Aortic smooth muscle cell (primary cell): ENCODE measurements at places on chromosomes 7 and 10. TPM values are rescaled to one million over a fixed set of nuclear protein-coding genes. Genes with fewer than 3 reads are reported as not detected.

PDCD11 gene
- 23.6 and 31.7 TPM in 2 replicates for total RNA-seq

HOXA3 gene
- total RNA-seq = 0.92 and 1.6 TPM in 2 replicates

PTCD1 gene
- total RNA-seq = 5.0 and 6.7 TPM in 2 replicates

MKRN1 gene
- 66.6 and 71.4 TPM in 2 replicates for total RNA-seq

ZNF503 gene
- total RNA-seq = 10.8 and 14.8 TPM in 2 replicates
